ENCODE measurements at places on chromosomes 3 and 15. TPM values are rescaled to one million over a fixed set of nuclear protein-coding genes. Genes with fewer than 3 reads are reported as not detected.
A peak's percentile ranks its signal among the peaks of the same experiment; 100 is the strongest.

The FOXB1 gene
- total RNA-seq, result not detected

DNA sequence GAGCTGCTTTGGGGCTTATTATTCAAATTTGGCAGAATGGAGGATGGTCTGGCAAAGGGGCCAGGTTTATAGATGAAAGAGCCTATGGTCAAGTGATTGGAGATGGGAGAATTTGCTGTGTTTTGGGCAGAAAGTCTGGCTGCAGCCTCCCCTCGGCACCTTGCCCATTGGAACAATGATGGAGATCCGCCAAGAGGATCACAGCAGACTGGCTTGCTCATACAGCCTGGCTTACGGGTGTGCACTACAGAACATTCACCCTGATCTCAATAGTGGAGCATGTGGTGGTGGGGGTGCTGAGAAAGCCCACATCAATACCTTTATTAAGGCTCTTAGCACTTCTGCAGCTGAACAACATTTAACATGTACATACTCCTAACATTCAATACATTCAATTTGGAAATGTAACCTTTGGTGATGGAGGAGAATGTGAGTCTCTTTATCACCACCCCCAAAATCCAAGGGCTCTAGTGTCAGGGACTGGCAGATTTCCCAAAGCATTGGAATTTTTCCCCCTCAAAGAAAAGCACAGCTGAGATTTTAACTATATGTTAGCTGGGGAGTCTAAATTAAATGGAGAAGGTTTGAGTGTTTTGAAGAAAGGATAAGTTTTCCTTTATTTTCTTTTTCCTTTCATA lies 118.4 kb upstream of the TMC3 start:
- no peak for DNase-seq

The OR5K2 gene
- total RNA-seq, result not detected

The BFSP2 gene
- not detected for total RNA-seq

The ARIH2 gene
- total RNA-seq, result 83.3 TPM

GRCh38 chr15:73026511-73027054 lies 25.7 kb upstream of the NEO1 start:
- no peak for DNase-seq

GRCh38 chr3:71299160-71299559 lies 284.4 kb downstream of the FOXP1 start:
- no peak for DNase-seq

DNA sequence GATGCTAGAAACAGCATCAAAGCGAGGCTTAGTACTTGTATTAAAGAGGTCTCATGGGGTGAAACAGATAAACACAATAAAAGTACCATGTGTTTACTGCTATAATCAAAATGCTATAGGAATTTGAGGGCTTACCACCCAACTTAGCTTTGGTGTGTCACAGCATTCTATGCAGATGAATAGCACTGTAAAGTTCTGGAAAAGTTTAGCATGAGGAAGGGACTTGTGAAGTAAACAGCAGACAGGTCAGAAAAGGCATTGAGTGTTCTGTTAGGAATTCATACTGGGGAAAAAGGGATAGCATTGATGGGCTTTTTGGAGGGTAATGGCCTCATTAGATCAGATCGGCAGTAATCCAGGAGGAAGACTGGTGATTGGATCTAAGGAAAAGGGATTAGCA lies 505.3 kb downstream of the NLGN1 start:
- no peak for DNase-seq

DNA sequence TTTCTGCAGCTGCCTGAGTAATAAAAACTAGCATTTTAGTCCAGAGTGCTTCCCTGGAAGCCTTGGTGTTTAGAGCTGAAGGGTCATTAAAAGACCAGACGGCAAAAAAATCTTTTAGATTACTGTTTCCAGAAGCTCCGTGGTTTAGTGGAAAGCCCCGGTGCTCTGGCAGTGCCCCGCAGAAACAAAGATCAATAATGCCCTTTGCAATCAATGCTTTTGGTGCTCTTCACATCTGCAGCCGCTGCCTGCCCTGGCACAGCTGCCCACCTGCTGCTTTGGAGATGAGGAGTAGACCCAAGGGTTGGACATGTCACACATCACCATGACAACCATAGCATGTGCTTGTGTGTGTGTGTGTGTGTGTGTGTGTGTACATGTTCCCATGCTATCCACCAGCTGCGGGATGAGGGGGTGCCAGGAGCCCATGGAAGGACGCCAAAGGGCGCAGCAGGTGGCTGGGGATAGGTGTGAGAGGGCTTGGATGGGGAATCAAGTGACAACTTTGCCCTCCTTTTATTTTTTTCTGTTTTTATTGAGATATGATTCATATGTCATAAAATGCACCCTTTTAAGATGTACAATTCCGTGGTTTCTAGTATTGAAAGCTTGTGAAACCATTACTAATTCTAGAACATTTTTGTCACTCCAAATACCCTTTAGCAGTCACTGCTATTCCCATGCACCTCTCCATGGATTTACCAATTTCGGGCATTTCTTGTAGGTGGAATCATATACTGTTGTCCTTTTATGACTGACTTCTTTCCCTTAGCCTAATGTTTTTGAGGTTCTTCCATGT lies 75.7 kb upstream of the KLHL25 start:
- no peak for DNase-seq

DNA sequence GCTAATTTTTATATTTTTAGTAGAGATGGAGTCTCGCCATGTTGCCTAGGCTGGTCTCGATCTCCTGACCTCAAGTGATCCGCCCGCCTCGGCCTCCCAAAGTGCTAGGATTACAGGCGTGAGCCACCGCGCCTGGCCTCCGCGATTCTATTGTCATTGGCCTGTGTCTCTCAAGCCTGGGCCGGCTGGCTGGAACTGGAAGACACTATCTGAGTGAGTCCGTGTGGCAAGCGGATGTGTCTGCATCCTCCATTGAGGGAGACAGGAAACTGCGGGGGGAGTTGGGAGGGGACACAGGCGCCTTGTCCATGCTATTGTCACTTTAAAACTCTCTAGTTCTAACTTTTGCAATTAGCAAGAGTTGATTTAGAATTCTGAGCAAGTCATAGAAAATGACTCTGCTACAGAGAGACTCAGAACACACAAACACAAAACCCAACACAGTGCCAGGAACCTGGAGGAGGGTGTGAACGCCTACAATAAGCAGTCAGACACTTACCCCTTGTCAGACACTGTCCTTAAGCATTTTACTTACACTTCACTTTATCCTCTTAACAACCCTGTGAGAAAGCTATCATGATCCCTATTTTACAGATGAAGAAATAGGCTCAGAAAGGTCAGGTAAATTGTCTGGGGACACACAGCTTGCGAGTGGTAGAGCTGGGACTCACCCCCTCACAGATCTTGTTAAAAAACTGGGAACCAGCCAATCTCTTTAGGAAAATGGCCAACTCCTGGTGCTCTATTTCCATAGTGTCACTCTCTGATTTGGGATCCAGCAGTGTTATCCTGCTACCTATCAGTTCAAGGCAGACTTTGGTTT lies 38.7 kb downstream of the ANP32A start:
- no peak for DNase-seq

DNA sequence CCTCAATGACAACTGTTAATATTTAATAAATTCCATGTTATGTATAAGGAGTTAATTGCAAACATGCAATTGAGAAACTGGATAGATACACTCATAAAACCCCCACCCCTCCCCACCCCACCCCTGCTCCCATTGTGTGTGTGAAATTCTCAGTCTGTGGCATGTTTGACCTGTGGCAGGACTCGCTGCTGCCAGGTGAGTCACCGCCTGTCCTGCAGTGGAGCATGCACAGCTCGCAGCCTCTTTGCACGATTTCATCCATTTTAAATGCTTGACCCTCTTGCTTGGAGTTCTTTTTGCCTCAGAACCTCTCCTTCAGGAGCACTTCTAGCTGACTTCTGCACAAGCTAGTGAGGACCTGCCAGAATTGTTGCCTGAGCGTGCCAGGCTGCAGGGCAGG lies 5.3 kb upstream of the APEH start:
- DNase-seq, result peak; percentile 30

- no peak for DNase-seq
These were observed 3.0 kb downstream of the HEG1 start for GRCh38 chr3:125052624-125053303.

GRCh38 chr3:134334901-134335280 lies 39.4 kb downstream of the AMOTL2 start:
- DNase-seq, result peak; percentile 45

The MED12L gene
- total RNA-seq, result 0.24 TPM

The BOC gene
- 0.49 TPM for total RNA-seq

DNA sequence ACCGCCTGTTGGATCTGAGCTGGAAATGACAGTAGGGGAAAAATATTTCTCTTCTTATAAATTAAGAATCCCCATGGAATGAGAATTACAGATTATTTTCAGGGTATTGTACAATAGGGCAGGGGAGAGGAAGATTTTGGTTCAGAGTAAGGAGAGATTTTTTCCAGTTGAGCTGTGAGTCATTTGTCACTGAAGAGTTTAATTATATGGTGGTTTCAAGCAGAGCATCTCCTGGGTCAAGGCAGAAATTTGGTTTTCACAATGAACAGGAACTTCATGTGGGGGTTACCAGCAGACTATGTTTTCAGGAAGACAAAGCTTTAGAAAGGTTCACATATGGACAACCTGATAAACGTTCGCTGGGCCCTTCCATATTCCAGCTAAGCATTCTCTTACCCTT lies 182.8 kb upstream of the NR2E3 start:
- DNase-seq, result no peak

- no peak for DNase-seq
These were observed 380.7 kb downstream of the PLOD2 start for GRCh38 chr3:145780301-145780700.

DNA sequence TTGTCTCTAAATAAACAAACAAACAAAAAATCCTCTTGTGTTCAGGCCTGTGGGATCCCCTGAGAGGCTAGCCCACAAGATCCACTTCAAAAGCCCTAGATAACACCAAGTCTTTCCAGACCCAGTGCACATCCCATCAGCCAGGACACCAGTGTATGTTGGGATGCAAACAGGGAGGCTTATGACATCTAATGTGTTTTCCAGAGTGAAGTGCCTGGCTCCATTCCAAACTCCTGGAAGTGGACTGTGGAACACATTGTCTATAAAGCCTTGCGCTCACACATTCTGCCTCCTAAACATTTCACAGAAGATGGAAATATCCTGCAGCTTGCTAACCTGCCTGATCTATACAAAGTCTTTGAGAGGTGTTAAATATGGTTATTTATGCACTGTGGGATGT lies 57.0 kb downstream of the MLH1 start:
- DNase-seq, result no peak

The CP gene
- 30.7 TPM for total RNA-seq

GRCh38 chr15:56425976-56426375 lies 39.0 kb downstream of the MNS1 start:
- DNase-seq, result no peak

The ANKUB1 gene
- not detected for total RNA-seq

The STRA6 gene
- total RNA-seq, result 17.7 TPM

The PLOD2 gene
- 120 TPM for total RNA-seq

The CCDC174 gene
- total RNA-seq, result 7.1 TPM

DNA sequence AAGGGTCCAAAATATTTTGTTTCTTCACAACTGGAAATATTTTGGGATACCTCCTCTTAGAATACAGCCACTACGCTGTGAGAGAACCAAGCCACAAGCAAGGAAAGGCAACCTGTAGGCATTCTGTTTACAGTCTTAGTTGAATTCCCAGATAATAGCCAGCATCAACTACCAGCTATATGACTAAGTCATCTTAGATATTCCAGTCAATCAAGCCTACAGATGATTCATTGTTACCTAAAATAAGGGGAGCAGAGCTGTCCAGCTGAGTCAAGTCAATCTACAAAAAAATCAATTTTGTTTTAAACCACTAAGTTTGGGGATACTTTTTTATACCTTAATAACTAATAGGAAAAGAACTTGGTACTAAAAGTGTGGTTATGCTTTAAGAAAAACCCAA lies 526.4 kb upstream of the DPPA4 start:
- no peak for DNase-seq

- DNase-seq, result peak; percentile 22
These were observed 34.8 kb upstream of the ARHGEF3 start for GRCh38 chr3:56836276-56837163.

DNA sequence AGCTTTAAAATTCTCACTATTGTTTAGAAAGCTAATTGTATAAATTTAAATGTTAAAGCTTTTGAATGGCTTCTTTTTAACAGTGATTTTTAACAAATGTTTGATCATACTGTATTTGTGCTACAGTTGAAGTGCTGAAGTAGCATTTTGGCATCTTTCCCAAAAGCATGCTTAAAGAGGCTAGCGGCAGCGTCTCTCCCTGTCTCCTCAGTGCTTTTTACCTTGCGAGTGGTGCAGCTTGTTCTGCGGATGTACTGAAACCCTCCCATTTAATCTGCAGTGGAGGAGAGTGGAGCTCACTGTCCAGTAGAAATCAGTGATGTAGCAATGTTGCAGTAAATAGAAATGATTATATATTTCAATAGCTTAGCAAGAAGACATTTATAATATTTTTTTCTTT lies 43.7 kb downstream of the LRRC49 start:
- DNase-seq, result no peak

- no peak for DNase-seq
These were observed 30.4 kb upstream of the UMPS start for GRCh38 chr3:124699686-124700396.

The CSK gene
- 21.3 TPM for total RNA-seq

The ZNF80 gene
- total RNA-seq, result not detected

DNA sequence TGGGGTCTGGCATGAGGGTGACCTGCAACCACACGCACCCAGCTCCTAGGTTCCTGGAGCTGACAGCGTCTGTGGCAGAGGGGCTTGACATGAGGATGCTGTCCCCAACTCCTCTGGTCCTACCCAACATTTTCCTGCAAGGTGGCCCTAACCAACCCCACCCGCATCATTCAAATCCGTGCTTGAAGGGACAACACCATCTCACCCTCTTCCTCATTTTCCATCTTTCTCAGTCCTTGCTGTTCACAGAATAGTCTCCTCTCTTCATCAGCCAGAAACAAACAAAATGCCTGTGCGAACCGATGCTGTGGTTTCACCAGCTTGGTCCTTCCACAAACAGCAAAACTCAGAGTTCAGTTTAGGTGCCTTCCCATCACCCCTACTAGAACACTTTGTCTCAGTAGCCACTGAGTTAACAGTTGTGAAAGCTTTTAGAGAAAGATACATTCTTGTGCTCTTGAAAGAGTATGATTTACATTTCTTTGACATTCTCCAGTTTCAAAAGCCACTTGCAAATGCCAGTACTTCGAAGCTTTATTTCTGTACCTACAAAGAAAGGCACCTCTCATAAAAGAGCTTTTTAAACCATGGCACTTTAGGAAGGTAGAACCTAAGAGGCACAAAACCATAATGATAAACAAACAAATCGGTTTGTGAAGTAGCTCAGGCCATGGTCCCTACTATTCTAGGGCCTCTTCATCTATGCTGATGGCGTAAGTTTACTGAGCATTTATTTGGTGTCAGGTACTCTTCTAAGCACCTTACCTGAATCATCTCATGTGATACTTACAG lies 360.1 kb downstream of the SHQ1 start:
- DNase-seq, result no peak

GRCh38 chr3:34284959-34285826 lies 486.8 kb downstream of the PDCD6IP start:
- DNase-seq, result no peak

GRCh38 chr15:81293728-81294515 lies 30.0 kb downstream of the STARD5 start:
- no peak for DNase-seq

The CHCHD4 gene
- total RNA-seq, result 16.7 TPM

GRCh38 chr3:17655743-17656142 lies 86.7 kb downstream of the TBC1D5 start:
- no peak for DNase-seq
